ENCODE measurements at places on chromosomes 7 and 10.

GRCh38 chr10:44922021-44922420, 10.9 kb downstream of the TMEM72 start:
- no peak for DNase-seq

GRCh38 chr10:52040486-52040885, 273.6 kb upstream of the DKK1 start:
- DNase-seq: no peak

GRCh38 chr7:22204312-22204711, 152.6 kb downstream of the RAPGEF5 start:
- peak; percentile 3 for DNase-seq

DNA sequence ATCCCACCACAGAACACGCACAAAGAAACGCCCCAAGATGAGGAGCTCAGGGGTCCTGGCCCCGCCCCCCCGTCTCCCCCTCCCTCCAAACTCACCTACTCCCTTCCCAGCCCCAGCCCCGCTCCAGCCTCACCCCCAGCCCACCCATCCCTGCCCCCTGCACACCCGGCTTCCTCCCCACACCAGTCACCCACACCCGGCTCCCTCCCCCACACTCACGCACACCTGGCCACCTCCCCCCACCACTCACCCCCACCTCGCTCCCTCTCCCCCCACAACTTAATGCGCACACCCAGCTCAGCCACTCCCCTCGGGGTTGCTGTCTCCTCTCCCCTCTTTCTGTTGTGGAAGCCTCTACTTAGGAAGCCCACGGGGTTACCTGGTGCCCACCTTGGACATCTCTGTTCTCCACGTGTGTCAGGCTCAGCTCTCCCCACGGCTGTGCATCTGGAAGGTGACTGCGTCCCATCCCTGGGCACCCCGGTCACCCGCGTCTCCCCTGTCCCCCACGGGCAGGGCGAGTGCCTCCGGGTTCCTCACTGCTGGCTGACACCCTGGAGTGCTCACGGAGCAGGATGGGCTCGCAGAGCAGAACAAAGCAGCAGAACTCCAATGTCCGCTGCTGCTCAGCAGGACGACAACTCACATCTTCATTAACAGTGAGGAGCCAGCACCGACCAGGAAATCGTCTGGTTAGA, 166.8 kb downstream of the USP6NL start:
- no peak for DNase-seq

GRCh38 chr7:50261593-50261992, 42.9 kb upstream of the IKZF1 start:
- no peak for DNase-seq

Data from fibroblast of gingiva (primary cell).